ENCODE measurements at places on chromosomes 11 and 22.

DNA sequence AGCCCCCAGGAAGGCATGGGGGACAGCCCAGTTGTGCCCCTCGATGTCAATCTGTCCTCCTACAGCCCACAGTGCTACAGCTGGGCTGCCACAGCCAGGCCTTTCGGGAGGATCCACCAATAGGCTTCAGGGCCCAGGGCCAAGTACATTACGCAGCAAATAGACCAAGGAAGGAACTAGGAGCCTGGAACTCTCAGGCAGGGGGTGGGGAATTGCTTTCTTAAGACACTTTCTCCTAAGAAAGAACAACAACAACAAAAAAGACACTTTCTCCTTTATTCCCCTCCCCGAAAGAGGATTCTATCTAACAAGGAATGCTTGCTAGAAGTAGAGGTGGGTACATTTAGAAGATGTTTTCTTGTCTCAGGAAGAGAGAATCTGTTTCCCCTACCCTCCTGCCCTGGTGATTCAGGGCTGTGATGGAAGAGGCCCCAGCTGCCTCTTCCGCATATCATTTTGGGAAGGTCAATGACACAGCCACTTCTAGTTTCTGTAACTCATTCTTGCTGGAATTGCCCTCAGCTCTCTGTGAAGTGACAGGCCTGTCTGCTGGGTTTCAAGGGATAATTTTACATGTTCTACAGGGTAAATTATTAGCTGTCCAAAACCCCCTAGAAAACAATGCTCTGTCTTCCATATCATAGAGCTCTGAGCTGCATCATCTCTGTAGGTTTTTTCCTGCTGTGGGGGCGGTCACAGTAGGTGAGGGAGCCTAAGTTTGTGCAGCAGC is 6.0 kb upstream of the MALAT1 start:
- no peak for DNase-seq

DNA sequence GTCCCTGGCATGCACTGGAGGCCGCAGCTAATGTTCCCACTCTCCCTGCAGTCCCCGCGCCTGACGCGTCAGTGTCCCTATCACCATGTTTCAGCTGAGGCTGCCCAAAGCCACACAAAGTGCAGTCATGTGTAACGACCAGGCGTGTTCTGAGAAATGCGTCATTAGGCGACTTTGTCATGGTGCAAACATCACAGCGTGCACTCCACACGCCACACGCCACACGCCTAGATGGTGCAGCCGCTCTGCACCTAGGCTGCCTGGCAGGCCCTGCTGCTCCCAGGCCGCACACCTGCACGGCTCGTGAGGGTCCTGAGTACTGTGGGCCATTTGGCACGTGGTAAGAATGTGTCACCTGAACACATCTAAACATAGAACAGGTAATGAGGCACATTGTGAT is 2.4 kb downstream of the CRELD2 start:
- no peak for DNase-seq

DNA sequence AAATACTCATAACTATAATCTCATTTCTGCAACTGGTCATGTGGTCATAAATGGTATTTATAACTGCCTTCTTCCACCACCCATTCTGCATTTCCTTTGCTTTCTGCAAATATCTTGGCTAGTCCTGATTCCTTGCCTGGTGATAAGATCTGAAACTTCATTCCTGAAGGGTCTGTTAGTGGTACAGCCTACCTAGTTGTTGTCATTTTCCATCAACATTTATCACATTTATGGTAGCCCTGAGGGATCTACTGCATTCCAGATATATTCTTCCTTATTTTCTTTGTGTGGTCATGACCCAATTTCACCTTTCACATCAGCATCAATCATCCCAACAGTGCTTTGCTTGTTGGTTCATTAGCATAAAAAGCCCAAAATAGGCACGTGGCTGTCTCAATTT is 50.1 kb downstream of the DDX6 start:
- no peak for DNase-seq

- DNase-seq = no peak
These were observed 47.9 kb upstream of the ADORA2A start for GRCh38 chr22:24379536-24379935.

DNA sequence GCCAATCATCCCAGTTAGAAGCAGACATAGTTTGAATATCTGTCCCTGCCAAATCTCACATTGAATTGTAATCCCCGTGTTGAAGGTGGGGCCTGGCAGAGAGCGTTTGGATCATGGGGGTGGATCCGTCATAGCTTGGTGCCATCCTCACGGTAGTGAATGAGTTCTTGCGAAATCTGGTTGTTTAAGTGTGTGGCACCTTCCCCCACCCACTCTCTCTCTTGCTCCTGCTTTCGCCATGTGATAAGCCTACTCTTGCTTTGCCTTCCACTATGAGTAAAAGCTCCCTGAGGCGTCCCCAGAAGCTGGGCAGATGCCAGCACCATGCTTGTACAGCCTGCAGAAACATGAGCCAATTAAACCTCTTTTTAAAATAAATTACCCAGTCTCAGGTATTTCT is 5.0 kb upstream of the CCDC81 start:
- DNase-seq = no peak

All from HuH-7 (cell line).